Esophagus muscularis mucosa (tissue), 4 donors: ENCODE measurements at places on chromosomes 6 and 20. TPM values are rescaled to one million over a fixed set of nuclear protein-coding genes. Genes with fewer than 3 reads are reported as not detected.

MCUR1 gene
- total RNA-seq, result 17.6 TPM

CNKSR3 gene
- total RNA-seq, result 10.4 TPM

LY6G6C gene
- not detected for total RNA-seq

SLC17A2 gene
- not detected for total RNA-seq

DNA sequence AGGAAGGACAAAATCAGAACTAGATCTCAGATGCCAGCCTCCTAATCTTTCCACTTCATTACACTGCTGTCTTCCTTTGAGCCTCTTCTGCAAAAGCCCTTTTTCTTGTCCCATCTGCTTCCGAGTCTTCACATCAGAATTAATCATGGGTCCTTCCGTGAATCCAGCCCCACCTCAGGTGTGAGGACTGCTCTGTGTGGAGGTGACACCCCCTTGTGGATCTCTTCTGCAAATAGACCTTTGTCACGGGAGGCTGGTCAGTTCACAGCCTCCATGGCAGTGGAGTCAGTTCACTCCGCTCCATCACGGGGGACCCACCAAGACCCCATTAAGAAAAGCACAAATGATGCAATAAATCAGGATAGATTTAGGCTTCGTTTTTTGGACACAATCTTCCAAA is 171.1 kb downstream of the ADAT2 start:
- no peaks in the 10 kb centered on the region for H3K4me1 ChIP-seq
- H3K4me3 ChIP-seq, result no peak overlapping the region
- no peak for DNase-seq
- H3K36me3 ChIP-seq, result no peaks in the 10 kb centered on the region
- no peaks in the 10 kb centered on the region for H3K27me3 ChIP-seq

DNA sequence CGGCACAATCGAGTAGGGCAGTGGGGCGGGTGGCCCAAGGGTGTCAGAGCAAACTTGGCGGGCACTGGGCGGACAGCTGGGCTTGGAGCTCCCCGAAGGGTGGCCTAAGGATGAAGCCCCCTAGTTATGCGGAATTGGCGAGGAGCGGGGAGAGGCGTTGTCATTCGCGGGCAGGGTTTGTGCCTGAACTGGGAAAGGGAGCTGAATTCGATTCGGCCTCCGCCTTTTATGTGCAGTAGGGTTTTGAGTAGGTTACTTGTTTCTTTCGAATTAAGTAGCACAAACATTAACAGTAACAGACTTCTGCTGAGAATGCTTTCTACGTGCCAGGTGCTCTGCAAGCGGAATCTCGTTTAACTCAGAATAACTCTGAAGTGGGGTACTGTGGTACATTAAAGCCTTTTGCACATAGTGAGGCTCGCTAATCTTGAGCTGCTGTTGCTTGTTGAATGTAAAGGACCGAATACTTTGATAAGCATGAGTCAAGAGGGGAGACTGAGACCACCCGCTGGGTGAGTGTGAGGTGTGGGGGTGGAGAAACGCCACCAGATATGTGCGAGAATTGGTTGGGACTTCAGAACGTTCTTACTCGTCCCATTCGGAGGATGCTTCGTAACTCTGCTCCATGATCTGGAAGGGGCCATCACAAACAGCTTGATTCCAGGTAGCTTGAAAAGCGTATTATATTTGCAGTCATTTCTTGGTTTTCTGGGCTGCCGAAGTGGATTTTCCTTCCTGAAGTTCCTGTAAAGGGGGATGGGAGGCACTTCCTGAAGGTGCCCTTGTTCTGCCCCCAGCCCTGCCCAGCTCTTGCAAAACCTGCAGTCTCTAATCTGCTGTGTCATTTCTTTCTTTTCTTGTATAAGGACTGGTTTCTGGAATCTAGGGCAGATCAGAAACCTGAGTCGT is 833 bp downstream of the RAB5IF start:
- no peak for DNase-seq
- H3K27me3 ChIP-seq, result no peaks in the 10 kb centered on the region
- peaks cover 27% of the 10 kb centered on the region for H3K4me1 ChIP-seq
- H3K36me3 ChIP-seq, result peaks cover 40% of the 10 kb centered on the region
- H3K27ac ChIP-seq, result peak overlapping the region; percentile 88
- peak overlapping the region; percentile 94 for H3K4me3 ChIP-seq

DNA sequence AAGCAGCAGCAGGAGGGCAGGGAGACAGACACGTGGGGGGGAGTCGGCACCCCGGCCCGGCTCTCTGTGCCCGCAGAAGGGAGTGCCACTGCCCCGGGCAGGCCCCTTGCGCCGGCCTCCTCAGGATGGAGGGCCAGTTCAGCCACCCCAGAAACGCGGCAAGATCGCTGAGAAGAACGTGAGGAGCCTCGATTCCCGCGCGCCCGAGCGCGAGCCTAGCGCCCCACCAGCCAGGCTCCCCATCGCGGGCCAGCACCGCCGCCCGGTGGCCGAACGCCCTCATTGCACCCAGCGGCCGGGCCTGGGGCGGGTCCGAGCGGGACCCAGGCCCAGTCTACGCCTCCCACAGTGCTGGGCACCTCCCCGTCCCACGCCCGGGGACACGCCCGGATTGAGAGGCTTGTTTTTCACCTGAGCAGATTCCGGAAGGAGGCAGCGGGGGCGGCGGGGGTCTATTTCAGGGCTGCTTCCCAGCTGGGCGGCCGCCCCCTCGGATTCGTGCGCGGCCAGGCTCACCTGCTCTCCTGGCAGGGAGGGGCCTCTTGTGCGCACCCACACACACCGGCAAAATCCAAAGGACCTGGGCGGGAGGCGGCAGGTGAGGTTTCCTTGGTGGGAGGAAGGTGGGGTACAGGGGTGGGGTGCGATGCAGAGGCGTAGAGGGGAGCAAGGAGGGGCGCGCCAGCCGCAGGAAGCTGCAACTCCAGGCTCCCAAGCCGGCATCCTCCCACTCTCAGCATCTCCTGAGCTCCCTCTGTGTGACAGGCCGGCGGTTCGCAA is 9.0 kb upstream of the GRM4 start:
- H3K27ac ChIP-seq, result no peak overlapping the region
- H3K4me1 ChIP-seq, result peaks cover 10% of the 10 kb centered on the region
- no peaks in the 10 kb centered on the region for H3K36me3 ChIP-seq
- DNase-seq, result no peak
- peaks cover 32% of the 10 kb centered on the region for H3K27me3 ChIP-seq

DNA sequence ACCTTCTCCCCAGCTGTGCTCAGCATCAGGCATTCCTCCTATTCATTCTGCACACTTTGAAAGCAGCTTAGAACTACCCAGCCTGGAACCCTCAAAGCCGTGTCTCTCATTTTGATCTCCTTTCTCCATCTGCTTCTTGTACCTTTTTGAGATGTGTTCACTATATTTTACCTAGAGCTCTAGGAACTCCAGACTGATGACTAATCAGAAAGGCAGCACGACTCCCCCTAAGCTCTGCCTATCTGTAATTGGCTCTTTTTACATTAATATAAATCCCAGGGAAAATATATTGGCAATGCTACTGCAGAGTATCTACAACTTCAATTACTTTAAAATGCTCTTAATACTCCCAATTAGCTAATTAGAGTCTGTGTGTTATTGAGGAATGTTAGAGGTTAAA is 671.5 kb downstream of the CBLN4 start:
- H3K4me1 ChIP-seq, result no peaks in the 10 kb centered on the region
- no peak overlapping the region for H3K4me3 ChIP-seq

- H3K27ac ChIP-seq, result no peak overlapping the region
- H3K4me3 ChIP-seq, result no peak overlapping the region
- no peaks in the 10 kb centered on the region for H3K4me1 ChIP-seq
- no peak for DNase-seq
- H3K27me3 ChIP-seq, result no peaks in the 10 kb centered on the region
Observed at GRCh38 chr6:15020119-15020770, 225.6 kb upstream of the JARID2 start.

DNA sequence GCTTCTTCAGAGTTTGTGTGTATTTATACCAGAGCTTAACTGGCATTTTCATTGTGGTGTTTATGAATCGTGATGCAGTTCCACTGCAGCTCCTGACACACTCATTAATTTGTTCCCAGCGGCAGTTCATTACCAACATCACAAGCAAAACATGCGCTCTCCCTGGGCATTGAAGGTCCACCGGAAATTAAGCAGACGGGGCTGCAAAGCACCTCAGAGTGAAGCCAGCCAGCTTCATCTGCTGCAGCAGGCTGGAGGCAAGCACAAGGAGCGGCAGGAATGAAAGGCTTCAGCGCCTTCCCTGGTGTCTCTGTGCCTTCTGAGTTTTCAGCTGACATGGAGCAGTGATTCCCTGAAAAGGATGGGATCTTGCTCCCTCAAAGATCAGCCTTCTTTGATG is 246.0 kb upstream of the SPTLC3 start:
- no peaks in the 10 kb centered on the region for H3K4me1 ChIP-seq
- H3K27me3 ChIP-seq, result no peaks in the 10 kb centered on the region
- H3K4me3 ChIP-seq, result no peak overlapping the region
- no peak overlapping the region for H3K27ac ChIP-seq

- no peak overlapping the region for H3K27ac ChIP-seq
- no peak for DNase-seq
- H3K27me3 ChIP-seq, result no peaks in the 10 kb centered on the region
- no peaks in the 10 kb centered on the region for H3K4me1 ChIP-seq
Observed at GRCh38 chr6:69696273-69696672, 100.5 kb downstream of the LMBRD1 start.
